GOT3 (cell line): ENCODE measurements at places on chromosomes 12 and 14.

GRCh38 chr14:34874386-34875030, 652 bp downstream of the BAZ1A start:
- DNase-seq: no peak

DNA sequence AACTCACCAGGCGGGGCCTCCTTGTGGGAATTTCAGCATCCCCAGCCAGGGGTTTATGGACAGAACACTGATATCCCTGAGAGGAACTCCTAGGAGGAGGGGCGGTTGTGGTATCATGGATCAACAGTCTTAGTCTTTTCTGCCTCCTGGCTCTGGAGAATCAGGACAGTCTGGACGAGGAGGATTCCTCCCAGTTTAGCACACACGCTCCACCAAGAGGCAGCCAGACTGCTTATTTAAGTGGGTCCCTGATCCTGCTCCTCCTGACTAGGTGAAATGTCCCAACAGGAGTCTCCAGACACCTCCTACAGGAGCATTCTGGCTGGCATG, 10.4 kb upstream of the ZNF705A start:
- DNase-seq: no peak

- no peak for DNase-seq
These were observed 72.4 kb upstream of the STAC3 start for GRCh38 chr12:57323416-57323815.

DNA sequence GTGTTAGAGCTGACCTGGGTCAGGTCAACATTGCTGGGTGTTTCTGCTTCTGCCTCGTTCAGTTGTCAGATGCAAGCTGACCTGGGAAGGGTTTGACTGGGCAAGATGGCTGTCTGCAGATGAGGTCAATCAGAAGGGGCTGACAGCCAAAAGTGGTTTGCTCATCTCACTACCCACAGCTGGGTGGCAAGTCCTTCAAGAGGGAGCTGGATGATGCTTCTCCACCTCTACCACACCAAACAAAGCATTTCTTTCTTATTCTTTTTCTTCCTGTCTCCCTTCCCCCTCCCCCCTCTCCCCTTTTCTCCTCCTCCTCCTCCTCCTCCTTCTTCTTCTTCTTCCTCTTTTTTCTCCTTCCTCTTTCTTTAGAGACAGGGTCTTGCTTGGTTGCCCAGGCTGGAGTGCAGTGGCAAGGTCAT, 268.2 kb upstream of the PLEKHG7 start:
- no peak for DNase-seq

DNA sequence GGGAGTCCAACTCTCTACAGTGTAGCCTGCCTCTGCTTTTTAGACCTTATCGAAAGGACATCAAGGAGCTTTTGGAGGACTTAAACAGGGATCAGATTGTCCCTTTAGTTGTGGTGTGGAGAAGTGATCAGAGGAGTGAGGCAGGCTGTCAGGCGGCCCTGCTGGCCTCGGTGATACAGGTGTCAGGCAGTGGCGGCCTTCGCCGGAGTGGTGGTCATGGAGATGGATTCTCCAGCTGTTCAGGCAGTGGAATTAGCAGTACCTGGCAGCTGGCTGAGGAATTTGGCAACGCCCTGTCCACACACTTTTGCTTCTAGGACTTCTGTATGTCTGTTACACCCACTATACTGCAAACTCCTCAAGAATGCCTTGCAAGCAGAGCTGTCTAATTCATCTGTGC, 4.2 kb upstream of the CLMN start:
- DNase-seq: no peak

DNA sequence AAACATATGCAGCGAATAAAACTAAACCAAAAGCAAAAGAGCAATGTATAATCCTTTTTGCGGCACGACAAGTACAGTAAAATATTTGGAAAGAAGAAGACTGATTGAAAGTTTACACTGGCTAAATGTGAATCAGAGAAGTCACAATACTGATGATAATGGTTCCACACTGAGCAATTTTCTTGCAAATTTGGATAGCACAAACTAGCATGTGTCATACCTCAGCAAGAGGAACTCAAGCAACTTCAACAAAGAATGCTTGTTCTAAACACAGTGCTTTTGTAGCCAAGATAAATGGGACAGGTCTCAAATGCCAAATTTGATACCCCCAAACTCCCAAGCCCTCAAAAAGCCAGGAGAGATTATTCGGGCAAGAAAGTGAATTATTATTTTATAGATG, 839.1 kb downstream of the GALC start:
- no peak for DNase-seq

- no peak for DNase-seq
These were observed 222.9 kb upstream of the DDHD1 start for GRCh38 chr14:53376064-53376463.
